Fibroblast of mammary gland (primary cell): ENCODE measurements at places on chromosomes 3 and 15.

GRCh38 chr3:72192572-72192971 lies 407.6 kb upstream of the PROK2 start:
- DNase-seq = peak; percentile 42

DNA sequence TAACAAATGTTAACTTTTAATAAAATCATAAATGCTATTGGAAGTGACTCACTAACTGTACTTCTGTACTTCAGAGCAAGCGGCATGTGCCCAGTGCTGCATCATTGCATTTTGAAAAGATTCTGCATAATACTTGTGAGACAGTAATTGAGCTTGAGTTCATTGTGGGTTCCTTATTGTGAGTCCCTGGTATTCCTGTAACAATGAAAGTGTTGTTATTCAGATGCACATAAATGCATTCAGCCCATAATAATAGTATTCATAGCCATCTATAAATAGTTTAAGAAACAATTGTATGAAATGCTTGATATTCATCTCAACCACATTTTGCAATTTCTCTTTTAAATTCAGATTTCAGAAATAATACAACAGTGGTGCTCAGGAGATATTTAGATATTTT lies 976.4 kb downstream of the CADM2 start:
- no peak for DNase-seq

DNA sequence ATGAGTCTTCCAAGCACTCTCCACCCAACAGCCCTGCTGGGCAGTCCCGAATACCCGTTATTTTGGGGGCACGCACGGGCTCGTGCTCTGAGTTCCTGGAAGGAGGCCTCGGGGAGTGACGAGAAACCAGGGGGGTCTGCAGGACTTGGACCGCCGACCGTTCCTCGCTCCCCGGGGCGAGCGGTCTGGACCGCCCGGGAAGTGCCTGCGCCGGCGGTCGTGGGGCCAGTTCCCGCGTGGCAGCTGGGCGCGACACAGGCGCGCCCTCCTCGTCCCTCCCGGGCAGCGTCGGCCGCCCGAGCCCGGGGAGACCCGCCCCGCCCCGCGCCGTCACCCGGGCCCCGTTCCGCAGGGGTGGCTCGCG lies 387 bp downstream of the GNB4 start:
- peak; percentile 38 for DNase-seq

GRCh38 chr15:59339252-59339672 lies 33.4 kb downstream of the MYO1E start:
- DNase-seq = peak; percentile 95

GRCh38 chr3:146625186-146625775 lies 20.1 kb upstream of the PLSCR5 start:
- peak; percentile 30 for DNase-seq

DNA sequence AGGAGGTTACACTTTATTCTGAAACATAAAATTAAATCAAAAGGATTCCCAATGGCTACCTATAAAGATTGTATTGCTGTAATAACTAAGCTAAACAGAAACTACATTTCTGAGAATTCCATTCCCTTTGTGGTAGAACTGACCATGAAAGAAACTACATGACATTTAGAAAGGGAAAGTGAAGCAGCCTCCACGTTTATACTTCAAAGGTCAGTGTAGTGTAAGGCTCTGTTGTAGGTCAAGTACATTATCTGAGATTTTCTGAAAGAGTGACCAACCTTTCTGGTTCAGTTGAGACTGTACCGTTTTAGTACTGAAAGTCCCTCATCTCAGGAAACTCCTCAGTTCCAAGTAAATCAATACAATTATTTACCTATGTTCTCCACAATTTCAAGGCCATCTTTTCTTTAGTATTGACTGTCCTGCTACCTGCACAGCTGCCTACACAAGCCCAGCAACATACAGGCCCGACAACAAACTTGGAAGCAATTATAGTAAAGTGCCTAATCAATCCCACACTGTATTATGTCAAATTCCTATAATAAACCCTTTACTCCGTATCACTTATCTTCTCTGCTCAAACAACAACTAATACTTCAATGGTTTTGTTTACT lies 343.0 kb downstream of the PLOD2 start:
- DNase-seq = no peak

DNA sequence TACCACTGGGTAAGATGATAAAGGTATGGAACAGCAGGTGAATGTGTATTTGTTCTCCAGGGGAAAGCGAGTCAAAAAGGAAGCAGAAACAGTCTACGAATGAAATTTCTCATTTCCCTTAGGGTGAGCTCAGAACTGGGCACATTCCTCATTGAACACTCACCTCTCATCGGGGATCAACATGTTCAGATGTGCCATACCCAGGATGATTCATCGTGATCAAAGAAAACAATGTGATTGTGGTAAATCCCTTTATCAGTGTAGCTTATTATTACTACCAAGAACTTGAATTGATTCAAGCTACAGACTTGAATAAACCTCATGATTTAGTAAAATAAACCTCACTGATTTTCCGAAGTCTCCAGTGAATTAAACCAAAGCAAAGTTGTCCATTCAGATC lies 72.1 kb downstream of the GJD2 start:
- peak; percentile 83 for DNase-seq

- no peak for DNase-seq
Observed at GRCh38 chr15:99310745-99311144, 59.5 kb downstream of the LRRC28 start.

DNA sequence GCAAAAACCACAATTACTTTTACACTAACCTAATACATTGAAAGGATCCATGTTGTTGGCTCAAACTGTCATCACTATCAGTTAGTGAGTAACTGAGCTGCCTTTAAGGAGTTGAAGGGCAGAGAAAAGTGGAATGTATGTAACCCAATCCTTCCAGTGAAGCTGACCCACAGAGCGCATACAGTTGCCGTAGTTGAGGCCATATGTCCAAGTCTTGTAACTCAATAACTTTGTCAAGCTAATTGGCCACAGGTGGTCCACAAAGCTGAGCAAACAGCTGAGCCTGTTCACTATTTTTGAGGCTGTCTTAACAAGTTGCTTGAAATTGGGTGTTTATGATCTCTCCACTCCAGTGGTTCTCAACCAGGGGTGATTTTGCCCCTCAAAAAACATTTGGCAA lies 169.0 kb upstream of the SLC24A5 start:
- DNase-seq = no peak

DNA sequence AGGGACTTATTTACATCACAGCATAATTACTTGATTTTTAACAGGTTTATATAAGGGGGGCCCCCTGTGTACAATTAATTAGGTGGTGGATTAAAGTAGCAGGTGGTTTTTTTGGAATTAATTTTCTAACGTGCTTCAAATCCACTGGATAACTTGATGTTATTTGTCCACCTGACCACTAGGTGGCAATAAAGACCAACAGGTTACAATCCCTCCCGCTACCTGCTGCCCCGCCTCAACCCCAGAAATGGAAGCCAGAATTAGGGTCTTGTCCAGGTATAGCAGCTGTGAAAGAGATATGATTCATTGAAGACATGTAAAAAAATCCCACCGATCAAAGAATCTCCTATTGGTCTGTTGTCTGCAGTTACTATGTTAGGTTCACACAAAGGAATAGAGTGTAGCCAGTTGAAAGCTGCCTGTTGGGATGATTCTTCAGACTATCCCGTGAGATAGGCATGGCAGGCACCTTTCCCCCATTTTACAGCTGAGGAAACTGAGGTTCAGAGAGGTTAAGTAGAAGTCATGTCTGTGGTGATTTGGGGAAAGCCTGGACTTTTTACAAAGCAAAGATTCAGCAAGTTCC lies 44.0 kb downstream of the MFSD1 start:
- peak; percentile 33 for DNase-seq

GRCh38 chr15:70741107-70741531 lies 22.2 kb downstream of the UACA start:
- peak; percentile 93 for DNase-seq

DNA sequence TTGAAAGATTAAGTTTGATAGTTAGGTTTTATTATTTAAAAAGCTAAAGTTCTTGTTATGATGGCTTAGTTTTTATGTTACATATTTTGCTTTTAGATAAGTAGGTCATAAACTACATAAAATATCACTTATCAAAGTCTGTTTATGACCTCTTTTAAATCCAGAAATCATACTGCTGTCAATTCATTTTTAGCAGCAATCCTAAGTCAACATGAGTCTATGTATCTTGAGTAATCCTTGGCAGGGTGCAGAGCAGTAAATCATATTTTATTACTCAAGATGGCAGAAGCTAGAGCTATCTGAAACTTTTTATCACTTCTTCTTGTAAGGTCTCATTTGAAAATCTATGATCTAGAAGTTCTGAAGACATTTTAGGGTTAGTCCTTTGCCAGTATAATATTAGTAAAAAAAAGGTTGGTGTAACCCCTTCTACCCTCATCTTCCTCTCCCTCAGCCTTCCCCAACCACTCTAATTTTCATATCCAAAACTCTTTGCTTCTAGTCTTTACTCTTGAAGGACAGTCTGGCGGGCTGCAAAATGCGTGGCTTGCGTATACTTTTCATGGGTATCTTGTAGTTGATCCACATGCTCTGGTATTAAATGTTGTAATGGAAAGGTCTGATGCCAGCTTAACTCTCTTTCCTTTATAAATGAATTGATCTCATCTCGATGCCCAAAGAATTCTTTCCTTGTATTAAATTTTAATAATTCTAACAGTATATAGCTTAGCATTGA lies 134.0 kb upstream of the THRB start:
- peak; percentile 39 for DNase-seq

- DNase-seq = peak; percentile 83
Observed at GRCh38 chr3:37779289-37780152, 82.2 kb upstream of the CTDSPL start.

DNA sequence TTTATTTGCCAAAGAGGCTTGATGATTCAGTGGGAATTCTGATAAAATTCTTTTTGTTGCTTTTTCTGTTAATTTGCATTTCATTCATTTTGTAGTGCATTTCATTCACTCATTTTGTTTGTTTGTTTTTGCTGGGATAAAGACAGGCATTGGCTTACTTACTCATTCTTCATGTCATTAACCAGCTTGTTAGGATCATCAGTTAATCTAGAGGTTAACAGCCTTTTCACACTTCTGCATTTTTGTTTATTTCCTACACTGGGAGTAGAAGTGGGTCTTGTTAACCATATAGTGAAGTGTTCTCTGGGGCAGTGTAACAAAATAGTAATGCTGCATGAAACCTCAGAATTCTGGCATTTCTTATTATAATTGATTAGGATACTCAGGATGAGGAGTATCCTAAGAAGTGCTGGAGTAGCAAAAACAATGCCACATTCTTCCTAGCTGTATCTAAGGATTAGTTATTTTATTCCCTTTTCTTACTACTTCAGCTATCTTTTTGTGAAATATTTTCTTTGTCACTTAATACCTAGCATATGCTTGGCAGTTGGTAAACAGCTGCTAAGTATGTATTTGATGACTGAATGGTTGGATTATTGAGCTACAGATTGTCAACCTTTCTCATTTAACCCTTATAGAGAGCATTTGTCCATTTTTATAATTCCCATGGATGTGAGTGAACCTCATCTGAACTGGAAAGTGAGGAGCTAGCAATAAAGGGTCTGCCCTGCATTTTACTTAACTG lies 135.7 kb upstream of the LRRFIP2 start:
- DNase-seq = no peak

DNA sequence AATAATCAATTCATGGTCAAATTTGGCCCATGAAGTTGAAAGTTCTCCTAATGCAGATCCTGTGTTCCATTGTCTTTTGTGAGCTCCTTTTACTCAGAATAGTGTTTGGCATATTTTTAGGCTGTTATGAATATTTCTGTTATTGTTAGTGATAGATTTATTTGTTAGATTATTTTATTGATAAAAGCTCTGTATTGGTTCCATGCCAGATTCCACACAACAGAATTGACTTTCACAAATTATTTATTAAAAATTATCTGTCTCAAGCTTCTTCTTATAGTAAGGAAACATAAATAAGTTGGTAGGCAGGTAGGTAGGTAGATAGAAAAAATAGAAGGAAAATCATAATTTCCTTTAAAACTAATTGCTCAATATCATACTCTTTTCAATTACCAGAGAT lies 557.4 kb downstream of the CADM2 start:
- no peak for DNase-seq

DNA sequence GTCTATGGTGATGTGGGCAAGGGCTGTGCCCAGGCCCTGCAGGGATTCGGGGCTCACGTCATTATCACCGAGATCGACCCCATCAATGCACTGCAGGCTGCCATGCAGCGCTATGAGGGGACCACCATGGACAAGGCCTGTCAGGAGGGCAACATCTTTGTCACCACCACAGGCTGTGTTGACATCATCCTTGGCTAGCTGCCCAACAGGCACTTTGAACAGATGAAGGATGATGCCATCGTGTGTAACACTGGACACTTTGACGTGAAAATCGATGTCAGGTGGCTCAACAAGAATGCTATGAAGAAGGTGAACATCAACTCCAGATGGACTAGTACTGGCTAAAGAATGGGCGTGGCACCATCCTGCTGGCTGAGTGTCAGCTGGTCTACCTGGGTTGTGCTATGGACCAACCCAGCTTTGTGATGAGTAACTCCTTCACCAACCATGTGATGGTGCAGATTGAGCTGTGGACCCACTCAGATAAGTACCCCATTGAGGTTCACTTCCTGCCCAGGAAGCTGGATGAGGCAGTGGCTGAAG lies 6.1 kb upstream of the USP8 start:
- peak; percentile 31 for DNase-seq

GRCh38 chr15:88018869-88019641 lies 237.5 kb downstream of the NTRK3 start:
- DNase-seq = peak; percentile 60

GRCh38 chr3:45261333-45262110 lies 35.4 kb upstream of the TMEM158 start:
- no peak for DNase-seq

DNA sequence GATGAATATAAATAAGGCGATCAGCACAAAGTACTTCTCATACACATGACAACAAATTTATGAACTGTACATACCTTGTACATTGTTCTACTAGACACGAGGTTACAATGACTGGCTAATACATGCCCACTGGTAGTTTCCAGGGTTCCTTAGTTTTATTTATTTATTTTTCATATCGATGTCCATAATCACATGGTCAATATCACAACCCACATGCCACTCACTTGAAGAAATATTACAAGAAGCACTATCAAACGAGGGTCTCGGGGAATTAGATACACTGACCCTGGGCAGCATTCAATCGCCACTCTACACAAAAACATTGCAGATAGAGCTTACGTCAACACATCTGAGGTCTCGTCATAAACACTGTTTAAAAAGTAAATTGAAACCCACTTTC lies 21.2 kb upstream of the WNT5A start:
- no peak for DNase-seq

DNA sequence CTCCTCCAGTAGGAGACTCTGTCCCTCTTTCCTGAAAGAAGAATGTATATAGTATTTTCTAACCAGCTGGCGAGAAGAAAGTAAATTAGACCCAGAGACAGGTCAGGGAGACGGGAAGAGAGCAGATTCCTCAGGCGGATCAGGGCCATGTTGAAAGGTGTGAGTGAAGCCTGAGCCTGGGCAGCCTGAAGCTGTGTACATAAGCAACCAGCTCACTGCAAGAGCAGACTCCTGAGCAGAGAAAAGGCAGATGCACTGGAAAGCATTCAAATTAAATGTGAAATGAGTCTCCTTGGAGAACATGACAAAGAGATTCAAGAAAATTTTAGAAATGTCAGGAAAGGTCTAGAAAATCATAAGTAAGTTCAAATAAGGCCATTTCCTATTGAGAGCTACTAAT lies 165.8 kb downstream of the GOLIM4 start:
- DNase-seq = no peak

- DNase-seq = peak; percentile 72
Observed at GRCh38 chr3:150449169-150449721, 41.1 kb downstream of the TSC22D2 start.
